ENCODE measurements at places on chromosomes 7 and 10. TPM values are rescaled to one million over a fixed set of nuclear protein-coding genes. Genes with fewer than 3 reads are reported as not detected.

GRCh38 chr10:133079836-133080682 is 7.7 kb upstream of the ADGRA1 start:
- no peaks in the 10 kb centered on the region for H3K4me1 ChIP-seq
- H3K36me3 ChIP-seq, result no peaks in the 10 kb centered on the region
- peaks cover 3% of the 10 kb centered on the region for H3K27me3 ChIP-seq
- no peak overlapping the region for H3K4me3 ChIP-seq

- no peaks in the 10 kb centered on the region for H3K27me3 ChIP-seq
- no peak for DNase-seq
- no peak overlapping the region for H3K4me3 ChIP-seq
- no peaks in the 10 kb centered on the region for H3K36me3 ChIP-seq
- H3K4me1 ChIP-seq, result peaks cover 8% of the 10 kb centered on the region
- no peak overlapping the region for H3K27ac ChIP-seq
These were observed 91.2 kb upstream of the PLPP4 start for GRCh38 chr10:120365872-120366271.

DNA sequence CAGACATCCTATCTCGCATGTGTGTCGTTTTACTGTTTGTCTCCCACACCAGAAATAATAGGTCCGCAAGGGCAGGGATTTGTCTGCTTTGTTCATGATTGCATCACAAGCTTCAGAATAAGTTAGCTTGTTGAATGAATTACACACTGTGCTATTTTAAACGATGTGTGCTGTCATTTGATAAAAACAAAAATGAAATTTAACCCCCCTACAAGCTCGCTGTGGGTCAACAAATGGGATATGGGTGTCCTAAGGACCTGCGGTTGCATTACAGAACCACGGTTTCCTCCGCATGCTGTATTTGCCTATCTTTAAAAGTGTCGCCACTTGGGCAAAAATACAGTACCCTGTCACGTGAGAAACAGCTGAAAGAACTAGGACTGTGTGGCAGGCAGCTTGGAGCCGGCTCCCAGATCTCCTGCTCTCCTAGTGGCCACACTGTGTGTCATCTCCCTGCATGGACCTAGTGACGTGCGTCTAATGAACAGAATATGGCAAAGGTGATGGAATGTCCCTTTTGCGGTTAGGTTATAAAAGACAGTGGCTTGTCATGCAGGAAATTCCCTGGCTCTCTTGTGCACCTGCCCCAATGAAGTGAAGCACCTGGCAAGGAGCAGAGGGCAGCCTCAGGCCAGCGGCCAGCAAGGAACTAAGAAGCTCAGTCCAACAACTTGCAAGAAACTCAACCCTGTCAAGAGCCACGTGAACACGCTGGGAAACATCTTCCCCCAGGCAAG is 32.9 kb upstream of the CRYGN start:
- no peak overlapping the region for H3K4me3 ChIP-seq
- no peak for DNase-seq
- H3K27ac ChIP-seq, result no peak overlapping the region
- H3K27me3 ChIP-seq, result no peaks in the 10 kb centered on the region
- H3K36me3 ChIP-seq, result peaks cover 41% of the 10 kb centered on the region

DNA sequence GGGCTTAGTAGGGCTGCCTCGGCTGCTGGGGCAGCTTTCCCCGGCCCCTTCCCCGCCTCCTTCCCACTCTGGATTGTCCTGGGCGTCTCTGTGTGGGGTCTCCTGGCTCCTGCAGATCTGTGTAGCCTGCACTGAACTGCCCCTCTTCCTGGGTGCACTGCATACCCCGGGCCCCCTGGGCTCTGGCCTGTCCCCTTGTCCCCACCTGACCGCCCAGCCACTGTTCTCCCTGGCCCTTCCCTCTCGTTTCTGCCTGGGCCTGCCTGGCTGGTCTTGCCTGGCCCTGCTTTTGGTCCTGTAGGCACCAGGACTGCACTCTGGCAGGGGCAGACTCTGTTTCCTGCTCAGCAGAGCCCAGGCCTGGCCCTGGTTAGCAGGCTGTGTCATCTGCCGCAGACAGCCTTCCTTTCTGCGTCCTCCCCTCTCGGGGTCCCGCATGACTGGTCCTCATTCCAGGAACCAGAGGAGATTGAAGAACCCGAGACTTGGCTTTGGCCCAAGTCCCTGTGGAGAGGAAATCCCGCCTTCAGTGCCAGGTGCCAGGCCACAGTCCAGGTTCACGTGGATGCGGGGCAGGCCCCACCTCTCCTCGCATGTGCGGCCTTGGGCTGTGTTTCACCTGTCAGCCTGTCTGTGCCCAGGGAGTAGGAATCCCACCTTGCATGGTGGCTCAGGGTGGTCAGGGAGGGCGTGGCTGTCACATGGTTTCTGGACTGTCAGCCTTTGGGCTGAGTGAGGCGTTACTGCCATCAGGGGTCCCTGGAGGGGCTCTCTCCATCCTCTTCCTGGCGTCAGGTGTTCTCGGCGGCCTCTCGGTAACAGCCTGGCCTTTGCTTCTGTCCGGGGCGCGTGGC is 9.2 kb downstream of the INPP5A start:
- H3K4me3 ChIP-seq, result no peak overlapping the region
- no peaks in the 10 kb centered on the region for H3K27me3 ChIP-seq
- no peaks in the 10 kb centered on the region for H3K4me1 ChIP-seq
- H3K27ac ChIP-seq, result no peak overlapping the region
- peak; percentile 81 for DNase-seq

DNA sequence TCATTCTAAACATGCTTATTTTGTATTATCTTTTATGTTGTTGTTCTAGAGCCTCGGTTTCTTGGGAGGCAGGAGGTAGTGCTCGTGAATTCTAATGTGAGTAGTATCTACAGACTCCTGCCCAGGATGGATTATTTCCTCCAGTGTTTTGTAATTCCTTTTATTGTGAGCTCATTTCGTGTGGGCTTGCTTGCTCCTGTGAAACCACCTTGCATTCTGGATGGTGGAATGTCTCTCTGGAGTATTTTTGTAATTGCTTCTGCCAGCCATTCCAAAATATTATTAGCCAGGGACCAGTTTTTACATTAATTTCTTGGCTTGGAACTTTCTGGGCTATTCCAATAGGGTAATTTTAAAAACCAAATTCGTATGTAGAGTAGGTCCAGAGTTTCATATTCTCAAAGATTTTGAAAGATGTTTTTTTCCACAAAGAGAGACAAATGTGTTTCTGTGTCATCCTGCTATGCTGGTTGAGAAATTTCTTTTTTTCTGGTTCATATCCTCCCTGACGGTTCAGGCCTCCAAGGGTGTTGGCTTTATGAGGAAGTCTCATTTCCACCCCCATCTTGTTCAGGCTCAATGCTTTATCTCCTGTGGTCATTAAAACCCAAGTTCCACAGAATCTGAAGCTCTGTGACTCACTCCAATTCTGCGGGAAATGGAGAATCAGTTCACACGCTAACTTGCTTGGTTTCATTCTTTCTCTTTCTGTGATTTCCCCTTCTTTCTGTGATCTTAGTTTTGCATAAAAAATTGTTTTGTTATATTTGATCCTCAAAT is 41.7 kb upstream of the CALD1 start:
- H3K27ac ChIP-seq, result peak overlapping the region; percentile 99
- peak overlapping the region; percentile 31 for H3K4me3 ChIP-seq
- H3K27me3 ChIP-seq, result no peaks in the 10 kb centered on the region
- H3K4me1 ChIP-seq, result peaks cover 63% of the 10 kb centered on the region

Gene CCDC172
- not detected for total RNA-seq

Measured in osteoblast (primary cell).